ENCODE measurements at places on chromosomes 7 and 10.
A peak's percentile ranks its signal among the peaks of the same experiment; 100 is the strongest.

DNA sequence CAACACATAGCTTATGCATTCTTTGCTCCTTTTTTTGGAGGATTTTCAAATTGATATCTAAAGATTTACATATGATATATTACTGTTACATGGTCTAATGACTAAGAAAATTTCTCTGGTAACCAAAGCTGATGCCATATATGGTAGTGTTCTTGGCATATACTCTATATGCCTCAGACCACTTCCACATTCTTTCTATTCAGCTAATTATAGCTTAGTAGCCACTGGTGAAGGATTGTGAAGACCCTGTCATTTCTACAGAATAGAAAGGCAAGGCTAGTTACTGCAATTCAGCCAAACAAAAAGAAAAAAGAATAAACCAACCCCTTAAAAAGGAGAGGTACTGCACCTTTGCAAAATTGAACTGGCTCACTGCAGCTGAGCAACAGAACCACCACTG lies 3.7 kb downstream of the PURB start:
- peak; percentile 62 for DNase-seq

DNA sequence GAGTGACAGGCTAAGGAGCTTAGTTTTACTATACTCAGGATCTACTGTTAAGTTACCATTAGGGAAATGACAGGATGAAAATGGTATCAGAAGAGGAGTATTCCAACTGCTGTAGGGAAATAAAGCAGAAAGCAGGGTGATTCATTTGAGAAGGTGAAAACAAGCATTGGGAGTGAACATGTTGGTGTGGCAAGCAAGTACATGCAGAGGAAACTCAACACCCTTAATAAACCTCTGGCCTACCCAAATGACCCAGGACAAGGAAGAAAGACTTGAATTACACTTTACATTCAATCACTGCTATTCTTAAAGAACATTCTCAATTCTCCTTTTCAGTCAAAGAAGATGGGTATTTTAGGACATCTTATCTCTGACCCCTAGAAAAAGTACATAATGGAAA lies 28.7 kb downstream of the ERLIN1 start:
- DNase-seq: peak; percentile 47

GRCh38 chr10:29736366-29737073 lies 101.7 kb upstream of the SVIL start:
- no peak for DNase-seq

- DNase-seq: no peak
These were observed 21.0 kb downstream of the COBL start for GRCh38 chr7:51295440-51296245.

- DNase-seq: no peak
These were observed 286.8 kb downstream of the SKIDA1 start for GRCh38 chr10:21238717-21239116.

DNA sequence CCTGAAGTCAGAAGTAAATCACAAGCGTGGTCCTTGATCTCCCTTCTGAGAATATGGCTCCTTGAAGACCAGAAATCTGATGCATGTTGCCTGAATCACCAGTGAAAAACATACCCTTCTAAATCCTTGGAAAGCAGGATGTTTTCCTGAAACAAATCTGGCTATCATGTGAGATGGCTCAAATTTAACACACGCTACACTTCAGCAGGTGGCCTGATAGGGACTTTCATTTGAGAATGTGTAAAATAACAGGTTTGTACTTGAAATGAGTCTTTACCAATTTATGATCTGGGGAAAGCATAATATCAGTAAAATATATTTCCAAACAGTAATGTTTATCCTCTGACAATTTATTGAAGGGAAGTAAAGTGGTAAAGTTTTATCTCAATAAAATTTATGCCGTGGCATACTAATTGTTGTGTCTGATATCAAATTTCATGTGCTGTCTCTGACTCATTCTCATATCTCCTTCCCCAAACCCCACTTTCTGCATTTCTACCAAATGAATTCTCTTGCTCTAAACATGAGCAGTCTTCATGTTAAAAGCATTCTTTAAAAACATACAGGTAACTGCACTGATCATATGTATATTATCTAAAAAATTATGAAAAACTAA lies 17.4 kb downstream of the CYP3A4 start:
- DNase-seq: no peak

- no peak for DNase-seq
These were observed 51.9 kb upstream of the CTBP2 start for GRCh38 chr10:125212150-125212809.

DNA sequence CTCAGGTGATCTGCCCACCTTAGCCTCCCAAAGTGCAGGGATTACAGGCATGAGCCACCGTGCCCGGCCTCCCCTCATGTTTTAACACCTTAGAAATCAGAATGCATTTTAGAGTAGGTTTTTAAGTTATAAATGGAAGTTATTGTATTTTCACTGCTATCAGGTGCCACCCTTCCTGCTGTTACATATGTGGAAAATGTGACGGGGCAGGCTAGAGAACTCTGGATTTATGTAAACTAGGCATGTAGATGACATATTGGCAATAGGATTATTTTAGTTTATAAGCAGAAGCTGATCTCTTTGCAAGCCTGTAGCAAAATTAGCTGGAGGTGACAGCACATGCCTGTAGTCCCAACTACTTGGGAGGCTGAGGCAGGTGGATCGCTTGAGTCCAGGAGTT lies 2.1 kb downstream of the CASP2 start:
- no peak for DNase-seq

DNA sequence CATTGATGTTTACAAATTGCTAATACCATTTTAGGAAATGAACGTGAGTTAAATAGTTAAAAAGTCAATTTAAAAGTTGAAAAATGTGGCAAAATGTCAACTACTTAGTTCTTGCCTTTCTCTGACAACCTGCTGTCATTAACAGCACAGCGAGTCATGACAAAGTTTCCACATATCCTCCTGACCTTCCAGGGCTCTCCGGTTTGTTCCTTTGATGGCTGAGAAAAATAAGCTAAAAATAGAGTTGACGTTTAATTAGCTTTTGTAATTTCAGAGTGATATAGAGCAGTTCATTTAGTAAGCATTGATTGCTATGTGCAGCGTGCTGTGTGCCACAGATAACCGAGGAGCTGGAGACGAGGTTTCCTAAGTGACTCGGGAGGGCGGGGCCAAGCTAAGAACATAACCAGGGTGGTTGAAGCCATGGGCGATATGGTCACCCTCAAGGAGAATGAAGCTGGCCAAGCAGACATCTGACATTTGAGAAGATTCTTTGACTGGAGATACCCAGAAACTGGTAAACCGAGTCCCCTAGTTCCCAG lies 47.9 kb downstream of the OGDH start:
- DNase-seq: no peak

GRCh38 chr10:77226853-77227565 lies 410.6 kb downstream of the KCNMA1 start:
- DNase-seq: no peak
